ENCODE measurements at places on chromosomes 5 and 9.

- no peak for DNase-seq
These were observed 62.2 kb downstream of the WNK2 start for GRCh38 chr9:93246111-93246510.

DNA sequence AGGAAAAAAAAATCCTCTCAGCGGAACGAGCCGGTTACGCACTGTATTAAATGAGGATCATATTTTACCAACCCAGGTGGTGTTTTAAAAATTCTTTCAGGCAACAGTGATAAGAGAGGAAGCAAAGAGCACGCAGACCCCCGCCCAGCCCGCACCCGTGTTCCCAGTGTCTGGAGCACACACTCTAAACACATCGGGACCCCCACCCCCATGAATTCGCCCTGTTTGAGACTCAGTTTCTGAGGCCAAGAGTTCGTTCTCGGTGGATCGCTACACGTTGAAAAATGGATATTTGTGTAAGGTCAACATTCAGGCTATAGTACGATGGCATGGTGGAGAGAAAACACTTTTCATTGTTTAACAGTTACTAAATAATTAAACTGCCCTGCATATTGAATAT, 196.3 kb downstream of the MEF2C start:
- no peak for DNase-seq

DNA sequence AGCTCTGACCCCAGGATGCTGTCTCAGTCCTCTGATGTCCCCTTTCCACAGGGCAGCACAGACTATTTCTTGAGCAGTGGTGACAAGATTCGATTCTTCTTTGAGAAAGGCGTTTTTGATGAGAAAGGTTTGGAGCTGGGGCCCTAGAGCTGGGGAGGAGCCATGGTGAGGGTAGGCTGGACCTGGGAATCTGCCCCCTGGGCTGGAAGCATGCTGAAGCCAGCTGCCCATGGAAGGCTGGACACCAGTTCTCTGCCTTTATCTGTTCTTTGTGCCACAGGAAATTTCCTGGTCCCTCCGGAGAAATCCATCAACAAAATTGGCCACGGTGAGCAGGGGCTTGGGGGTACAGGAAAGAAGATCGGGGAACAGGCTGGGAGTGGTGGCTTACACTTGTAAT, 12.9 kb downstream of the PHYHD1 start:
- DNase-seq, result peak; percentile 9

- DNase-seq, result no peak
These were observed 3.0 kb downstream of the RECK start for GRCh38 chr9:36039696-36040095.

All from RWPE2 (cell line).